ENCODE measurements at places on chromosomes 2 and 18. TPM values are rescaled to one million over a fixed set of nuclear protein-coding genes. Genes with fewer than 3 reads are reported as not detected.

DNA sequence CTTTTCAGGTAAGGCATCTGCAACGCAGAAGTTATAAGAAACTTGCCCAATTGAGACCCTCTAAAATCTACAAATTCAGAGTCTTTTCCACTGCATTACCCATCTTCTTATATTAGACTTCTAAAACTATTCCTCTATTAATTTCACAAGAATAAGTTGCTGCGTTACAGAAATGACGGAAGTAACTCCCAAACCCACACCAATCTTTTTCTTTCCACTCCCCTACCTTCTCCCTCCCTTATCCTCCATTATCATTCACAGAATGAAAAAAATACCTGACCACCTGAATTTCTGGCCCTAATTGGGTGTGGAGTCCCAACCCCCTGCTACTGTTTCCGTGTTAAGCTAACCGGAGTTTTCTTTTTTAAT is 689 bp downstream of the RPRD1A start:
- H3K4me1 ChIP-seq, result peaks cover 33% of the 10 kb centered on the region
- peak overlapping the region; percentile 86 for H3K4me3 ChIP-seq
- no peaks in the 10 kb centered on the region for H3K27me3 ChIP-seq
- DNase-seq, result no peak
- H3K27ac ChIP-seq, result peak overlapping the region; percentile 86

The BCL2 gene
- polyA plus RNA-seq, result 11.0 TPM

- H3K4me1 ChIP-seq, result peaks cover 5% of the 10 kb centered on the region
- no peak overlapping the region for H3K4me3 ChIP-seq
- no peaks in the 10 kb centered on the region for H3K36me3 ChIP-seq
- H3K27ac ChIP-seq, result no peak overlapping the region
- H3K27me3 ChIP-seq, result no peaks in the 10 kb centered on the region
Observed at GRCh38 chr18:7170292-7170691, 52.7 kb upstream of the LAMA1 start.

The UGT1A5 gene
- not detected for polyA plus RNA-seq

- no peaks in the 10 kb centered on the region for H3K4me1 ChIP-seq
- peak; percentile 39 for DNase-seq
- peak overlapping the region; percentile 27 for H3K27ac ChIP-seq
- H3K36me3 ChIP-seq, result no peaks in the 10 kb centered on the region
Observed at GRCh38 chr2:189222468-189223105, 43.0 kb upstream of the COL5A2 start.

GRCh38 chr2:221322741-221323140 is 249.4 kb downstream of the EPHA4 start:
- no peak overlapping the region for H3K4me3 ChIP-seq
- DNase-seq, result no peak
- H3K36me3 ChIP-seq, result no peaks in the 10 kb centered on the region
- H3K27me3 ChIP-seq, result no peaks in the 10 kb centered on the region
- no peaks in the 10 kb centered on the region for H3K4me1 ChIP-seq
- H3K27ac ChIP-seq, result no peak overlapping the region

- no peaks in the 10 kb centered on the region for H3K36me3 ChIP-seq
- no peaks in the 10 kb centered on the region for H3K4me1 ChIP-seq
- H3K4me3 ChIP-seq, result no peak overlapping the region
- no peak overlapping the region for H3K27ac ChIP-seq
- DNase-seq, result no peak
- no peaks in the 10 kb centered on the region for H3K27me3 ChIP-seq
Observed at GRCh38 chr2:58140508-58141072, 94.0 kb downstream of the VRK2 start.

GRCh38 chr2:96245609-96246390 is 20.0 kb downstream of the TMEM127 start:
- no peaks in the 10 kb centered on the region for H3K27me3 ChIP-seq
- peak overlapping the region; percentile 84 for H3K27ac ChIP-seq

- DNase-seq, result no peak
- H3K27me3 ChIP-seq, result no peaks in the 10 kb centered on the region
- H3K36me3 ChIP-seq, result peaks cover 55% of the 10 kb centered on the region
- H3K4me1 ChIP-seq, result no peaks in the 10 kb centered on the region
- no peak overlapping the region for H3K27ac ChIP-seq
Observed at GRCh38 chr2:121390082-121390692, 105.2 kb upstream of the TFCP2L1 start.

The IL37 gene
- not detected for polyA plus RNA-seq

DNA sequence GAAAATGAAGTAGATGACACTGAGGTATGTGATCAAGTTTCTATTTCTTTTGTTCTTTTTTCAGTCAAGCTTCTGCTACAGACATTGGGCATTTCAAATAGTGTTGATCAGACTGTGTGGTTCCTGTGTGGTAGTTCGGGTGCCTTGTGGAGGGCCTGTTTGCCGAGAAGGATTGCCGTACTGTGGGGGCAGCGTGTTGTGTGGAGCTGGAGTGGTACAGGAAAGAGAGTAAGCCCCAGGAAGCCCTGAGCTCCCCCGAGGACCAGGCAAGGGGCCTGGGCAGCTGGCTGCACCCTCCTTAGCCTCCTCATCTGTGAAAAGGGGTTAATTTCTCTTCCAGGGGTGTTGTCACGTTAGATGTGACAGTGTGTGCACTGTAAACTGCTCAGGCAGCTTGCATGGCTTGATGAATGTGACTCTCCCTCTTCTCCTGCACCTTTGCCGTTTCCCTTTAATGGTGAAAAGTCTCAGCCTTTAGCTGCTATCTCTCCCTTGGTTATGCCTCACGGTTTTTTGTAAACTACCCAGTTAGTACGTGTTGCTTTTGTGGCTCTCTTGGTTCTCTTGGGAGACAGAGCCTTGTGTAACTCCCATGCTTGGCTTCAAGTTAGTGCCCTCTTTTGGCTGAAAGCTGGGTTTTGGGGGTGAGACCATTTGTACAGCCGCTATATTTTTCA is 19.5 kb downstream of the C2orf74 start:
- peaks cover 51% of the 10 kb centered on the region for H3K4me1 ChIP-seq
- no peak overlapping the region for H3K27ac ChIP-seq
- no peak for DNase-seq
- H3K4me3 ChIP-seq, result no peak overlapping the region
- H3K27me3 ChIP-seq, result no peaks in the 10 kb centered on the region
- H3K36me3 ChIP-seq, result peaks cover 69% of the 10 kb centered on the region

The SERPINB11 gene
- polyA plus RNA-seq, result not detected

- H3K4me3 ChIP-seq, result no peak overlapping the region
- no peaks in the 10 kb centered on the region for H3K27me3 ChIP-seq
- no peaks in the 10 kb centered on the region for H3K4me1 ChIP-seq
- no peak for DNase-seq
Observed at GRCh38 chr18:43875511-43875910, 598.2 kb upstream of the SYT4 start.

- H3K4me1 ChIP-seq, result no peaks in the 10 kb centered on the region
- H3K27ac ChIP-seq, result no peak overlapping the region
- no peaks in the 10 kb centered on the region for H3K36me3 ChIP-seq
- DNase-seq, result no peak
Observed at GRCh38 chr2:154974041-154974440, 275.5 kb downstream of the KCNJ3 start.

The EPB41L3 gene
- 43.6 TPM for polyA plus RNA-seq

GRCh38 chr2:73913414-73914054 is 13.1 kb upstream of the DGUOK start:
- DNase-seq, result no peak
- H3K4me1 ChIP-seq, result no peaks in the 10 kb centered on the region
- no peak overlapping the region for H3K27ac ChIP-seq
- no peaks in the 10 kb centered on the region for H3K36me3 ChIP-seq
- H3K4me3 ChIP-seq, result no peak overlapping the region
- no peaks in the 10 kb centered on the region for H3K27me3 ChIP-seq

The KIF5C gene
- 27.1 TPM for polyA plus RNA-seq

The MAPRE3 gene
- polyA plus RNA-seq, result 9.1 TPM

DNA sequence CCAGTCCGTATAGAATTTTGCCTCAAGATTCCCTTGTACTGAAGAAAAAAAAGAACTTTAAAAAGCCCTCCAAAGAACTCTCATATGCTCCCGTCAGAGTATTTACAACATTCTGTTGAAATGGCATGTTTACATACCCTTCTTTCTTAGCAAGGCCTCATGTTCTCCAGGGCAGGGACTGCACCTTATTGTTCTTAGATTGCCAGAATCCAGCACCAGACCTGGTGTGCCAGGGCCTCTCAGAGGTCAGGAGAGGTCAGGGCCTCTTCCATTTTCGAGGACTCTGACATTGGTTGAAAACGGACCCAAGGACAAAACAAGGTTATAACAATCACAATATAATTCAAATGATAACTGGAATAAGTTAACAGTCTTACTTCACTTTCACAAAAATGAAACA is 78.2 kb downstream of the TNP1 start:
- no peak for DNase-seq
- H3K4me1 ChIP-seq, result no peaks in the 10 kb centered on the region
- no peaks in the 10 kb centered on the region for H3K36me3 ChIP-seq
- H3K4me3 ChIP-seq, result no peak overlapping the region

Measured in left lung (tissue), 14 donors.